ENCODE measurements at places on chromosomes 7 and 10. TPM values are rescaled to one million over a fixed set of nuclear protein-coding genes. Genes with fewer than 3 reads are reported as not detected.

The HTR5A gene
- total RNA-seq: not detected

The GSTO1 gene
- total RNA-seq: 53.2 TPM

DNA sequence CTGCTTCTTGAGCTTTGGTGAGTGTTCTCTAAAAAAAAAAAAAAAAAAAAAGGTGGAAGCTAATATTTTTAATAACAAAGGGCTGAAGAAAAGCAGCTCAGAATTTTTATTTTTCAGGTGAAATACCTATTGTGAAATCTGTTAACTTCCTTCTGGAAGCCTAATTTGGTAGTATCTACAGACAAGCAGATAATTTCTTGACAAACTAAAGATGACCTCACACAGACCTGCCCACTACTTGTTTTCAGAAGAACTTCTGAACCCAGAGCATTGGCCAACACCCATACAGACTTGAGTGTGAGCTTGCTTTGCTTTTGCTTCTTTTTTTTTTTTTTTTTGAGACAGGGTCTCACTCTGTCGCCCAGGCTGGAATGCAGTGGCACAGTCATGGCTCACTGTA lies 31.2 kb downstream of the LRRC4 start:
- DNase-seq: no peak
- no peak overlapping the region for H3K4me3 ChIP-seq
- H3K4me1 ChIP-seq: peaks cover 72% of the 10 kb centered on the region
- no peaks in the 10 kb centered on the region for H3K36me3 ChIP-seq
- no peak overlapping the region for H3K27ac ChIP-seq
- H3K27me3 ChIP-seq: no peaks in the 10 kb centered on the region

The GDF2 gene
- not detected for total RNA-seq

GRCh38 chr7:30114536-30115238 lies 20.1 kb upstream of the MTURN start:
- no peak overlapping the region for H3K4me3 ChIP-seq
- DNase-seq: no peak
- no peaks in the 10 kb centered on the region for H3K4me1 ChIP-seq
- no peaks in the 10 kb centered on the region for H3K36me3 ChIP-seq

DNA sequence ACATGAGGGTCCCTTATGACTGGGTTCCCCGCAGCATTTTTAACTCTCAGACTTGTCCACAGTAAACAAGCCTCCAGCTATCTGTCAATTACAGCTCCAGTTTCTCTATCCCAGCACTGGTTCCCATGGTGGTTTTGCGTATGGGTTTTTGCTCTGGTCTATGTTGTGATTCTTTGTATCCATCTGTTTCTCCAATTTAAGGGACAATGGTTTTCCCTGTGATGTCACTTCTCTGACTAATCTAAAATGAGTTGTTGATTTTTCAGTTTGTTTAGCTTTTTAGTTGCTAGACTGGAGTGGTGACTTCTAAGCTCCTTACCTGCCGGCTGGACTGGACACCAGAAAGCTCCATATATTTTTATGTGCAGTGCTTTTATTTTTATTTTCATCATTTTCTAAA lies 303.7 kb downstream of the INHBA start:
- H3K36me3 ChIP-seq: no peaks in the 10 kb centered on the region
- H3K27ac ChIP-seq: no peak overlapping the region
- no peak overlapping the region for H3K4me3 ChIP-seq
- no peaks in the 10 kb centered on the region for H3K4me1 ChIP-seq

- H3K27me3 ChIP-seq: no peaks in the 10 kb centered on the region
- DNase-seq: no peak
- peak overlapping the region; percentile 85 for H3K27ac ChIP-seq
- no peaks in the 10 kb centered on the region for H3K36me3 ChIP-seq
These were observed 191.5 kb downstream of the REEP3 start for GRCh38 chr10:63712717-63713115.

DNA sequence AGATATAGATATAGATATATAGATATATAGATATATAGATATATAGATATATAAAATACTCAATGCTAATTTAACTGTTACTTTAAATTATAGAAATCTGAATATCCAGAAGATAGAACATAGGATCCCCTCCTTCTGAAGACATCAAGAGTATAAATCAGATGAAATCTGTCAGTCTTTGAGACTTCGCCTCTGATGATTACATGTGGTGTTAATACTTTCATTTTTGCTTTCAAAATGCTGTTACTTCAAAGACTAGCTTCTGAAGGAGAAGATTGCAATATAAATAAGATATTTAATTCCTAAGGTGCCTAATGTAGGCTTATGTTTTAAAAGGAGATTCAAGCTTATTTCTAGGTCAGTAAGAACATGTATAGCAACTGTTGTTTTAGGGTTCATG lies 180.4 kb downstream of the TSPAN12 start:
- DNase-seq: no peak
- no peak overlapping the region for H3K4me3 ChIP-seq
- H3K27ac ChIP-seq: no peak overlapping the region
- H3K27me3 ChIP-seq: no peaks in the 10 kb centered on the region
- no peaks in the 10 kb centered on the region for H3K4me1 ChIP-seq
- H3K36me3 ChIP-seq: no peaks in the 10 kb centered on the region

DNA sequence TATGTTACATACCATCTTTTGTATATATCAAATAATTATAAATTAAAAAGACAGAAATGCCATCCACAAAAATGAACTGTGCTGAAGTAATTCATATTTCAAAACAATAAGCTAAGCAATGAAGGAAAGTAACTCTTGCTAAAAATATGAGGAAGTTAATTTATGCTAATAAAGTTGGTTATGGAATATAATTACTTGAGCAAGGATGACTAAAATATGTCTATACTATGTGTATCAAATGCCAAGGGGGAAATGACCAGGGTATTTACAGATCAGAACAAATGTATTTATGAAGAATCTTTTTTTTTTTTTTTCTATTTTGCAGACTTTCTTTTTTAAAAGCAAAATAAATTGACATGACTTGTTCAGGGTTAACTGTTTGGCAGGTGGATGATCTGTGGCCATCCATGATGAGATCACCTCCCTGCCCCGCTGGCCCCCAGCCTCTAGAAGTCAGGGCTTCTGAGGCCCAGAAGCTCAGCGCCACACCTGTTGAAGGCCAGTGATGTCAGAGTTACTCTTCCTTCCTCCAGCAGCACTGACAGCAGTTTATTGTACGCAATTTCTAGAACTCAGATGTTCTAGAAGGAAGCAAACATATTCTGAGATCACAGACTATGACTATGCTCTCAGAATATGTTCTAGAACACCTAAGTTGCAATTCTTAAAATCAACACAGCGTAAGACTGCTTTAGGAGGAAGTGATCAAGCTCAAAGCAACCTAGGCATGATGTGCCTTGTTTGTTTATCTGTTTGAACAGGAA lies 196.1 kb upstream of the KLF14 start:
- no peak for DNase-seq
- H3K36me3 ChIP-seq: no peaks in the 10 kb centered on the region
- no peak overlapping the region for H3K4me3 ChIP-seq
- H3K27ac ChIP-seq: peak overlapping the region; percentile 64
- H3K4me1 ChIP-seq: no peaks in the 10 kb centered on the region

Data from tibial nerve (tissue), 4 donors.